ENCODE measurements at places on chromosomes 12 and 14. TPM values are rescaled to one million over a fixed set of nuclear protein-coding genes. Genes with fewer than 3 reads are reported as not detected.

DNA sequence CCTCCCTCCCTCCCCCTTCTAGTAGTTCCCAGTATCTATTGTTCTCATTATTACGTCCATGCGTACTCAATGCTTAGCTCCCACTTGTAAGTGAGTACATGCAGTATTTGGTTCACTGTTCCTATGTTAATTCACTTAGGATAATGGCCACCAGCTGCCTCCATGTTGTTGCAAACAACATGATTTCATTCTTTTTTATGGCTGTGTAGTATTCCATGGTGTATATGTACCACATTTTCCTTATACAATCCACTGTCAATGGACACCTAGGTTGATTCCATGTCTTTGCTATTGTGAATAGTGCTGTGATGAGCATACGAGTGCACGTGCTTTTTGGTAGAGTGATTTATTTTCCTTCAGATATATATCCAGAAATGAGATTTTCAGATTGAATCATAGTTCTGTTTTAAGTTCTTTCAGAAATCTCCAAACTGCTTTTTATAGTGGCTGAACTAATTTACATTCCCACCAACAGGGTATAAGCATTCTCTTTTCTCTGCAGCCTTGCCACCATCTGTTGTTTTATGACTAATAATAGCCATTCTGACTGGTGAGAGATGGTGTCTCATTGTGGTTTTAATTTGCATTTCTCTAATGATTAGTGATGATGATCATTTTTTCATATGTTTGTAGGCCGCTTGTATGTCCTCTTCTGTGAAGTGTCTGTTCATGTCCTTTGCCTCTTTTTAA, 17.9 kb upstream of the CLEC7A start:
- H3K36me3 ChIP-seq, result no peaks in the 10 kb centered on the region
- no peak overlapping the region for H3K27ac ChIP-seq
- peaks cover under 1% of the 10 kb centered on the region for H3K4me1 ChIP-seq
- DNase-seq, result no peak

The KERA gene
- not detected for total RNA-seq

DNA sequence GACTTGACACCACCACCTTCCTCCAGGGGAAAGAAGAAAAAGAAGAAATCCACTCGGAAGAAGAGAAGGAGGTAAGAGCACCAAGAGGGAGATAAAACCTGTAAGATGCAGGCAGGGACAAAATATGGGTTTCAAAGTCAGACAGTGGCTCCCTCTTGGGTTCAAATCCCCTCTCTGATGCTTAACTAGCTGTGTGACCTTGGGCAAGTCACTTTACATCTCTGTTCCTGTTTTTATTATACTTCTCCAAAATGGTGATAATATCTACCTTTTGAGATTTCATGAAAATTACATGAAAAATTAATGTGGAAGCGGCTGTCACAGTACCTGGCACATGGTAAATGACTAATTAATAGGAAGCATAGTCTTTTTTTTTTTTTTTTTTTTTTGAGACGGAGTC, 64.4 kb upstream of the HSPB8 start:
- DNase-seq, result no peak
- peaks cover 6% of the 10 kb centered on the region for H3K27me3 ChIP-seq
- H3K4me3 ChIP-seq, result no peak overlapping the region
- peaks cover 11% of the 10 kb centered on the region for H3K4me1 ChIP-seq
- no peaks in the 10 kb centered on the region for H3K36me3 ChIP-seq

The ADGRD1 gene
- 5.5 TPM for total RNA-seq

- H3K27me3 ChIP-seq, result no peaks in the 10 kb centered on the region
- H3K4me1 ChIP-seq, result no peaks in the 10 kb centered on the region
- H3K4me3 ChIP-seq, result no peak overlapping the region
- DNase-seq, result no peak
- H3K27ac ChIP-seq, result no peak overlapping the region
Observed at GRCh38 chr14:53236708-53237107, 83.6 kb upstream of the DDHD1 start.

DNA sequence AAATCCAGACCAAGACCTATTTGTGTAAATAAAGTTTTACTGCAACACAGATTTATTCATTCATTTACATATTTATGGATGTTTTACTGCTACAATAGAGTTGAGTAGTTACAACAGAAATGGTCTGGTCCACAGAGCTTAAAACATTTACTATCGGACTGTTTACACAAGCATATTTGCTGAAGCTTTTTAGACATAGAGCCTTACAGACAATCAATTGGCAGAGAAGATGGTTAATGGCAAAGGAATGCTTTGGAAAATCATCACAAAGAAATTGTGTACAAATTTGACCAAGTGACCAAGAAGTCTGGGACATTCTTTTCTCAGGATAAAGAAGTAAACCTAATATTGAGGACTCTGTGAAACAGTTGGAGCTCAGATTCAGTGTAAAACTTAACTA, 504.3 kb downstream of the SLC16A7 start:
- no peaks in the 10 kb centered on the region for H3K27me3 ChIP-seq
- no peaks in the 10 kb centered on the region for H3K36me3 ChIP-seq
- H3K4me3 ChIP-seq, result no peak overlapping the region
- no peak overlapping the region for H3K27ac ChIP-seq
- DNase-seq, result no peak
- H3K4me1 ChIP-seq, result peaks cover 13% of the 10 kb centered on the region

GRCh38 chr14:72892879-72893635, 844 bp downstream of the DPF3 start:
- no peaks in the 10 kb centered on the region for H3K36me3 ChIP-seq
- peaks cover 85% of the 10 kb centered on the region for H3K27me3 ChIP-seq
- H3K4me3 ChIP-seq, result peak overlapping the region; percentile 81
- peak overlapping the region; percentile 57 for H3K27ac ChIP-seq
- H3K4me1 ChIP-seq, result peaks cover 33% of the 10 kb centered on the region

The SLC48A1 gene
- total RNA-seq, result 27.7 TPM

The EDDM3A gene
- total RNA-seq, result not detected
